NCI-H345 (cell line): ENCODE measurements at places on chromosomes 2 and 18.

- DNase-seq, result no peak
These were observed 946.9 kb downstream of the CBLN2 start for GRCh38 chr18:71597219-71597618.

DNA sequence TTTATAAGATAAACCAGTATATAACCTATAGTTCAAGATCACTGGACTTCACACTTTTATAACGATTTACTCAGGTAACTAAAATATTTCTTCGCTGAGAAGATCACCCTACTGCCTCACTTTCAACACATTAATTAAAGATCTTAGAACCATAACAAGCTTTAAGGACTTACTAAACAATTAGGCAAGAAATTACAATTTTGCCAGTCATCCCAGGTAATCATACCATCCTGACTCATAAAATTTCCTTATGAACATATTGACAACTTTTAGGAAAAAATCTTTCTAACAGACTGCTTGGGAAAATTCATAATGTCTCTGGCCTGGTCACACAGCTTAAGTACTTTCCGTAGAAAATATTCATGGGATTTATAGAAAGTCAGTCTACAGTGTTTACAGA lies 223.2 kb downstream of the NRXN1 start:
- no peak for DNase-seq

DNA sequence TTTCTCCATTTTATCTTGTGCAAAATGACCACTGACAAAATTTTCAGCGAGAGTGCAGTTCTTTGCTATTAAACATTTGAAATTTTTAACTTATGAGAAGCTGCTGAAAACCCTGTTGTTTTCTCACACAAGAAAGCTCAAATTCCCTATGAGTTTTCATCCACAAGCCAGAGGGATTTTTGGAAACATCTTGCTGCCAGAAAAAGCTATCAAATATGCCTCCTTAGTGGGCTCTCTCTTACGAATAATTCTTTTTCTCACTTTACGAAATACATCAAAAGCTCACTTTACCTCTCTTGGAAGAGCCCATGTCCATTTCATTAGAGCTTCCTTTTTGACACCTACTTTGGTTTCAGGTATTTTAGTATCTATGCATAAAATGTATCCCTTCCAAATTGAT lies 202.9 kb downstream of the KCNH7 start:
- no peak for DNase-seq

DNA sequence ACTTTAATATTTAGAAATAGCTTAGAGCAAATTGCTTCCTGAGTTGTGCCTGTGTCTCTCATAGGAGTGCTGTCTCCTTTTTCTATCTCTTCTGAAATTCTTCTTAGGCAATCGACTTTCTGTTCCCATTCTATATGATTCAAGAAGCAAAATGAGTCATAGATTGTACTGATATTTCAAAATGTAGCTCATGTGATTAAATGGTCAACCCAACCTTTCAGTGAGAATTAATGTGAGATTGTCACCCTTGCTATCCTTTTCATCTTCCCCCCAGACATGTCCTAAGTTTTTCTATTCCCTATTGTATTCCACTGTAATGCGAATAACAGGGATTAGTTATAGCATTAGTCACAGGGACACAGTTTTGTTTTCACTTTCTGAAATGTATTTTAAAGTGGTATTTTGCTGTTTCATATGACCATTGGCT lies 413.6 kb downstream of the THSD7B start:
- no peak for DNase-seq

DNA sequence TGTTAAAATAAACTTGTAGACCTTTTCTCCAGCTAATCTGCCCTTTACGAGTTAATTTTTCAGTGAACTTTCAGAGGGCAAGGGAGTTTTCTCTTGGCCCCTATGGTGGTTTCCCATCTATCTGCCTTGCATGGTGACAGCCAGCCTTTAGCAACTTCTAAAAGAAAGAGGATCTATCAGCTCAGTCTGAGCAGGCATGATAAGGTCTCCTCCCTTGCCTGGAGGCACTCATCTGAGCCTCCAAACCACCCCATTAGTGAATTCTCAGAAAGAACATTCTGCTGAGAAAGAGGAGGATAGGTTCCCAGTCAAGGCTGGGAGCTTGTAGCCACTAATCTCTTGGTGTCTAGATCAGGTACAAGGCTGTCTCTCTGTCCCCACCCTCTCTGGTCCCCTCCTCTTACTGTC lies 10.7 kb upstream of the GYPC start:
- DNase-seq, result no peak

DNA sequence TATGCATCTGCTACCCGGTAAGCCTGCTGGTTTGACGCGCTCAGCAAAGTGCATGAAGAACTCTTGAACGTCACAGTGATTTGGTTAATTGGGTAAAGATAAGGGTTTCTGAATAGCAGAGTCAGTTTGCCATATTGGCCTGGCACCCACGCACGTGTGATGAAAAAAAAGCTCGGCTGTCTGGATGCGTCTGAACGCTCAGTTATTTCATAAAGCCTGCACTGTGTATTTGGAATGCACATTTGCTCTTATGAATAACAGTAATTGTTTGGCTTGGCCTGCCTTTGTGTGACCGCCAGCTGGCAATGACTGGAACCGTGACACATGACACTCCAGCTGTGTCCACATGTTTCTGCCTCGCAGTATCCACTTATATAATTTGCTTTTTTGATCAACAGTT lies 129.2 kb upstream of the MEIS1 start:
- peak; percentile 83 for DNase-seq

DNA sequence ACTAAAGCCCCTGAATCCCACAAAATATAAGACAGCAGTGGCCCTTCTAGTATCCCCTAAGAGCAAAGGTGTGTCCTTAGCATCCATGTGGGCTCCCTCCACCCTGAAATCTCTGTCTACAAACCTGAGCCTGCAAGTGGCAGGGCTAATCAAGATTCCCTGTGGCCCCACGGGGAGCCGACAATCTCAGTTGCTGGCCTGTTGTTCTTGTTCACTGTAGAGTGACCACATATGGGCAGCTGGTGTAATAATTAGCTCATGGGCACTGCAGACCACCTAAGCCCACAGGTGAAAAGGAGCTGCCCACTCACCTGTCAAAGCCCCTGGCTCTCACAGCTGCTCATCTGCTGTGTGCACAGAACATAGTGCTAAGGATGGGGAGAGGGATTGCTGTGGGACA lies 102.3 kb downstream of the MRO start:
- DNase-seq, result no peak

DNA sequence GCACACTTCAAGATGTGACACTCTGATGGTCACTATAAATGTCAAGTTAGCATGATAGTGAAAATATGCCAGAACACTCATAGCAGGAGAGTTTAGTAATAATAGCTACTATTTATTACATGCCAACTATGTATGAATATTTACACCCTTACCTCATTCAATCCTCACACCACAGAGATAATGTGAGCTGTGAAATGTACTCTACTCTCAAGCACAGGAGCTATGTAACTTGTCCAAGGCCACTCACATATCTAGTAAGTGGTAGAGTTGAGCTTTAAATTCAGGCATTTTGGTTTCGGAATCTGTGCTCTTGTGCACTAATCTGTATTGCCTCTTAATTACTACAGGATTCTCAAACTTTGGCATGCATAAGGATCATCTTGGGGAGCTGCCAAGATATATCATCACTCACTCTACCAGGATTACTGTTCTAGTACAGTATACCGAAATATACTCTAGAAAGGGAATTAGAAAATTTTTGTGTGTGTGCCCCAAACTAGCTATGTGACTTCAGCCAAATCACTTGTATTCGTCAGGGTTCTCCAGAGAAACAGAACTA lies 154.3 kb downstream of the PLCL1 start:
- no peak for DNase-seq

- DNase-seq, result no peak
These were observed 14.0 kb downstream of the PARD6G start for GRCh38 chr18:80233201-80233835.

GRCh38 chr2:23508066-23508390 lies 123.0 kb downstream of the KLHL29 start:
- DNase-seq, result no peak

DNA sequence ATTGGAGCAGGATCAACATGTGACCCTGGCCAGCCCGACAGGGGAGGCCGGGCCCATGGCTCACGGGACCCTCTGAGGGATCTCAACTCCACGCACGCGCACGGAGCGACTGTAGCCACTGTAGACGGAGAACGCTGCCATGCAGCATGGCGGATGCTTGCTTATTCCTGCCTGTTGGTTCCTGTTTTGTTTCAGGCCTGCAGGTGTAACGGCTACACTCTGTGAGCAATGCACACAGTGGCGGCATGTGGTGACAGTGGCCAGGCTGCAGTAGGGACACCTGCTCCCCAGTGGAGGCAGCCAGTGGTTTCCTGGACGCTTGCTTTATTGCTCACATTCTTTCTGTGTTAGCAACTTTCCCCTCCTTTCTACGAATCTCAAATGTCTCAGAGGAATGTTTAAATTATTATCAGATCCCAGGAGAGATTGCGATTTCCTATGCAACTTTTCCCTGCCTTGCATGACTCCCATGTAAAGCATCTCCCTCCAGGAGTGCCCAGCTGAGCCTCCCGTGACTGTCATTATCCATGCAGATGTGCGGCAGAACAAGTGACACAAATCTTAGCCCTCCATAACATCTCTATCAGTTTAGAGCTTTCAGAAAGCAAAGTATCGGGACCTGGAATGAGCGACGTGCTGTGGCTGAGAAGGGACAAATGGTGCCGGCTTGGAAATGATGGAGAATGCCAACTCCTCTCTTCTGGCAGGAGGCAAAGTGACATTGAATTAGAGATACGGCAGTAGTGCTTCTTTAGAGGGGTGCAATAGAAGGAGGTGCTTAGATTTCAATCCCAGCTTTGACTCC lies 209.7 kb downstream of the ASB1 start:
- DNase-seq, result no peak

GRCh38 chr2:219728991-219729487 lies 101.6 kb downstream of the SLC4A3 start:
- no peak for DNase-seq

- no peak for DNase-seq
These were observed 69.1 kb upstream of the DNAJC10 start for GRCh38 chr2:182646763-182647498.

DNA sequence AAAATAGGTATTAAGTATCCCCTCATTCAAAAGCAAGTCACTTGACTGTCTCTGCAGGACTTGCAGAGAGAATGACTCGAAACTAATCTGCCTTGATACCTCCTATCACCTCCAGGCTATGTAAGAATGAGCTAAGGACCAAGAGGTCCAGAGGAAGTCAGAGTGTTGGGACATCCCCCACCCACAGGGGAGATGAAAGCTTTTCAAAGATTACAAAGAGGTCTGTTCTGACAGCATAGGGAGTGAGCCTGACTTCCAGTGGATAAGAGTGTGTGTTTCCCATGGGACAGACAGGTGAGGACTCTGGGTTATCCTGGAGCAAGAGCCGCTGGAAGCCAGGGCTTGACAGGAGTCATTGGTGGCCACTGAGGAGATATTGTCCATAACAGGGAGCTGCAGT lies 85.0 kb upstream of the TACR1 start:
- DNase-seq, result no peak

- DNase-seq, result no peak
These were observed 33.2 kb upstream of the KCNJ13 start for GRCh38 chr2:232809349-232810124.

- DNase-seq, result no peak
These were observed 1.3 kb upstream of the TRIB2 start for GRCh38 chr2:12715258-12716031.
